ENCODE measurements at places on chromosomes 16 and 17. TPM values are rescaled to one million over a fixed set of nuclear protein-coding genes. Genes with fewer than 3 reads are reported as not detected.

Gene RNF112
- total RNA-seq: 0.56 TPM

Gene ZSCAN10
- total RNA-seq: not detected

Gene CLEC16A
- 21.4 TPM for total RNA-seq

DNA sequence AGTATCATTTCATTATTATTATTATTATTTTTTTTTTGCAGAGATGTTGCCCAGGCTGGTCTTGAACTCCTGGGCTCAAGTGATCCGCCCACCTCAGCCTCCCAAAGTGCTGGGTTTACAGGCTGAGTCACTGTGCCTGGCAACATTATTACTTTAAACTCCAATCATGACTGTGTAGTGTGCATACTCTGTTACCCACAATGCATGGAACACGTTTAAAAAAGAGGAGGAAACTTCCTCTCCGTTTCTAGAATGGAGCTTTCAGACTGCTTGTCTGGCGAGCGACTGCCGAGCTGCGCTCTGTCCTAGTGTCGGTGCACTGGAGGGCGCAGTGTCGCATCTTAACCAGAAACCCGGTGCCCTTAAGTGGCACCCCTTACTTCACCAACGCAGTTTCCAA is 22.1 kb upstream of the FASN start:
- H3K4me3 ChIP-seq: no peak overlapping the region
- no peak for DNase-seq
- no peaks in the 10 kb centered on the region for H3K27me3 ChIP-seq
- H3K4me1 ChIP-seq: no peaks in the 10 kb centered on the region
- peaks cover 4% of the 10 kb centered on the region for H3K36me3 ChIP-seq

DNA sequence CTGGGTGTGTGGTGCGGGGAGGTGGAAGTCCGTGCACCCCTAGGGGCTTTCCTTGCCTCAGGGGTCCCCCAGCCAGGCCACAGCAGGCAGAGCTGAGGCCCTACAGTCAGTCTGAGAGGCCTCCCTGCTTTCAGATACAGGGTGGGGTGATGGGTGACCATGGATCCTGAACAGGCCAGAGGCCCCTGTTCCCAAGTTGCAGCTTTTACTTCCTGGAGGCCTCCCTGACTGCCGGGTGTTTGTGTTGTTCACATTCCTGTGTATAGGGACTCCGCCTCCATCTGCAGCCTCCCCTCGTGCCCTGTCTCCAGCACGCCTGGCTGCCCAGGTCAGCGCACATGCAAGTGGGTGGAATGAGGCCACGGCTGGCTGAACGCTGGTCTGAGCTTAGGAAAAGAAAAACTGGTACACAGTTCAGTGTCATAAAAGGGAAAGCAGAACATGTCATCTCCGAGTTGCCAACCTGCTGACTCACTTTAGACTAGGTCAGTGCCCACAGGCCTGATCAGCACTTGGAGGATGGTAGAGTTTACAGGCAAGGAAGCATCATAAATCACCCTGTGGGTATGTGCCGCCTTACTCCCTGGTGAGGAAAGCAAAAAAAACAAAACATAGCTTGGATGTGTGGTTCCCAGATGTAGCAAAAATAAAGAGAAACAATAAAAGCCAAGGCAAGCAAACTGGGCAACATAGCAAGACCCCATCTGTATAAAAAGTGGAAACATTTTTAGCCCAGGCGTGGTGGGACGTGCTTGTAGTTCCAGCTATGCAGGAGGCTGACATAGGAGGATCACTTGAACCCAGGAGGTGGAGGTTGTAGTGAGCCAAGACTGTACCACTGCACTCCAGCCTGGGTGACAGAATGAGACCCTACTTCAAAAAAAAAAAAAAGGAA is 6.2 kb upstream of the SLC7A6 start:
- no peak overlapping the region for H3K4me3 ChIP-seq
- DNase-seq: no peak
- H3K27me3 ChIP-seq: no peaks in the 10 kb centered on the region
- H3K27ac ChIP-seq: peak overlapping the region; percentile 99
- peaks cover 59% of the 10 kb centered on the region for H3K36me3 ChIP-seq

Gene DOC2B
- total RNA-seq: 4.1 TPM

GRCh38 chr16:27724482-27725235 is 174.7 kb downstream of the KATNIP start:
- no peaks in the 10 kb centered on the region for H3K27me3 ChIP-seq
- no peak for DNase-seq
- no peaks in the 10 kb centered on the region for H3K36me3 ChIP-seq
- no peak overlapping the region for H3K27ac ChIP-seq
- peaks cover 4% of the 10 kb centered on the region for H3K4me1 ChIP-seq

DNA sequence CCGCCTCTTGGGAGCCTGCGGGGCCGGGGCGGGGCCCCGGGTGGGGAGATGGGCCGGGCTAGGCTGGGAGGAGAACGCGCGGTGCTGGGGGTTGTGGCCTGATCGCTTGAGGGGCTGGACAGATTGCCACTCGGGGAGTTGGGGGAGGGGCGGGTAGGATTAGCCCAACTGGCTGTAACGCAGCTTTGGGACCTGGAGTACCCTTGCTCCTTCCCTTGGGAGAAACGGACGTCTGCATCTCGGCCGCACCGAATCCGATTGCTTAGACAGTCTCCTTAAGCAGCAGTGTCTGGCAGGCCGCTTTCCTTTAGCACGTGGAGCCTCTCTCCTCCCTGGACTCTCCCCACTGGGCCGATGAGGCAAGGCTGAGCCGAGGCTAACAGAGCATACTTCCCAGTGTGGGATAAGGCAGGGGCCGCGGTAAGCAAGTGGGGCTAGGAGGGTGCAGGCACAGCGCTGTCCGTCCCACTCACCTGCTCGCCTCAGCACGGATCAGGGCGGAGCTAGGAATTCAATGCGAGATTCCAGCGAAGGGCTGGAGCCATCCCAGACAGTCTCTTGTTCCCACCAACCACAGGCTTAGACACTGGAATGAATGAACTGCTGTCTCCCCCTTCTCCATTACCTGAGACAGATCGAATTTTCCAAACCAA is 540 bp upstream of the ACLY start:
- peaks cover 15% of the 10 kb centered on the region for H3K4me1 ChIP-seq
- H3K4me3 ChIP-seq: peak overlapping the region; percentile 98
- H3K27ac ChIP-seq: peak overlapping the region; percentile 84
- no peaks in the 10 kb centered on the region for H3K27me3 ChIP-seq
- H3K36me3 ChIP-seq: no peaks in the 10 kb centered on the region
- no peak for DNase-seq

- DNase-seq: no peak
- H3K36me3 ChIP-seq: no peaks in the 10 kb centered on the region
- H3K27ac ChIP-seq: no peak overlapping the region
Measured at GRCh38 chr17:58120195-58120822, 27.9 kb upstream of the OR4D1 start.

Gene EPN3
- not detected for total RNA-seq

Gene CSH1
- not detected for total RNA-seq

- H3K4me3 ChIP-seq: no peak overlapping the region
- no peak for DNase-seq
- H3K27me3 ChIP-seq: no peaks in the 10 kb centered on the region
- peaks cover 58% of the 10 kb centered on the region for H3K4me1 ChIP-seq
Measured at GRCh38 chr17:57370037-57370581, 113.8 kb downstream of the MSI2 start.

- no peak overlapping the region for H3K27ac ChIP-seq
- no peaks in the 10 kb centered on the region for H3K36me3 ChIP-seq
- H3K4me1 ChIP-seq: no peaks in the 10 kb centered on the region
- no peaks in the 10 kb centered on the region for H3K27me3 ChIP-seq
Measured at GRCh38 chr16:8739151-8739550, 58.3 kb downstream of the TMEM186 start.

Gene RTN4RL1
- total RNA-seq: 0.65 TPM

Gene RAMP2
- total RNA-seq: 39.8 TPM

All from psoas muscle (tissue), 8 donors.